Activated CD4-positive, alpha-beta T cell treated with anti-CD3 and anti-CD28 coated beads, Interleukin-2, Interleukin-4, amounts not matched to agents 100 ng/mL and 50 ng/mL, durations not matched to agents 16 hours and 8 hours (primary cell): ENCODE measurements at places on chromosomes 11 and 22.

DNA sequence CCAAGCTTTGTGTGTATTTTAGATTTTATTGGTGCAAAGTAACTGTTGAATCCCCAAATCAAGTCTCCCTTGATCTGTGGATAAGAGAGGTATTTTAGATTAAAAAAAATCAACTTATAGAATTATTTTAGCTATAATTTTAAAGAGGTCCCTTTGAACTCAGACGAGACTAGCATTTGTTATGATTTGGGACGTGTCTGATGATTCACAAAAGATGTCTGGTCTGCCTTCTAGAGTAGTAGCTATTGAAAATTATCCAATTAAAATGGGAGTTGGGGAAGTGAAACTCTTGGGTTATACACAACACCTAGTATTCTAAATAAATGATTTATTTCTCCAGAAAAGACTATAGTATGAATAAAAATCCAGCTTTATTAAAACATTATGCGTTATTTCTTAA lies 227.9 kb upstream of the GRIA4 start:
- DNase-seq = no peak

- DNase-seq = no peak
Measured at GRCh38 chr11:68014947-68015447, 4.9 kb downstream of the ALDH3B1 start.

GRCh38 chr22:18024276-18024939 lies at the start of gene MICAL3:
Gene MICAL3, minus strand, starts transcription at chr22:18024561. Its CDS starts 117,749 bp downstream, at chr22:17906812.
- DNase-seq = peak; percentile 56

- DNase-seq = no peak
Measured at GRCh38 chr22:19448076-19448607, 631 bp upstream of the C22orf39 start.

- DNase-seq = peak; percentile 41
Measured at GRCh38 chr11:117919781-117920221, 9.4 kb downstream of the TMPRSS13 start.

- no peak for DNase-seq
Measured at GRCh38 chr11:20031155-20032001, 128.9 kb downstream of the DBX1 start.
